Left lobe of liver (tissue), 2 donors: ENCODE measurements at places on chromosomes 1 and 21. TPM values are rescaled to one million over a fixed set of nuclear protein-coding genes. Genes with fewer than 3 reads are reported as not detected.

DNA sequence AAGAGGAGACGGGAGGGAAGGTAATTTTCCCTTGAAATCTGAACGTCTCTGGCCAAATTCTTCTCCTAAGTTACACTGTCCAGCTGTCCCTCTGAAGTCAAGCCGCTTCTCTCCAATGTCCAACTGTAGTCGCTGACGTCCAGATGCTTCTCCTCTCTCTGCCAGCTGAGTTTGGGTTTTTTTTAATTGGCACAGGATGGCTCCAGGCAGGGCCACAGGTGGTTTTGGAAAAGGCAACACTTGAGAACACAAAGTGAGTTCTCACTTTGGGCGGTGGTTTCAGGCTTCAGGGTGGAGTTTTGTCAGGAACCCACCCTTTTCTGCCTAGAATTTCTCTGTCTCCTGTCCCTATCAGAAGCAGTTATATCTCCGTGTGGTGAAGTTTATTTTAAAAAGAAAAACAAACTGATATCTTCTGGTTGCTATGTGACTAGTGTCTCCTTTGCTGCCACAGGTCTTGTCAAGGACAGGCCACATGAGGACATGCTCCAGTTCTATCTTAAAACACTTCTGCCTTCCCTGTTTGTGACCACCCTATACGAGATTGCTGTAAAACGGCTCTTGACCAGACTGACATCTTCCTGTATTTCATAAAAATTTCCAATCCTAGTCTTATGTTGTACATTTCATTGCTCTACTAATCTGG, 472.3 kb upstream of the ADGRL4 start:
- DNase-seq: no peak

DNA sequence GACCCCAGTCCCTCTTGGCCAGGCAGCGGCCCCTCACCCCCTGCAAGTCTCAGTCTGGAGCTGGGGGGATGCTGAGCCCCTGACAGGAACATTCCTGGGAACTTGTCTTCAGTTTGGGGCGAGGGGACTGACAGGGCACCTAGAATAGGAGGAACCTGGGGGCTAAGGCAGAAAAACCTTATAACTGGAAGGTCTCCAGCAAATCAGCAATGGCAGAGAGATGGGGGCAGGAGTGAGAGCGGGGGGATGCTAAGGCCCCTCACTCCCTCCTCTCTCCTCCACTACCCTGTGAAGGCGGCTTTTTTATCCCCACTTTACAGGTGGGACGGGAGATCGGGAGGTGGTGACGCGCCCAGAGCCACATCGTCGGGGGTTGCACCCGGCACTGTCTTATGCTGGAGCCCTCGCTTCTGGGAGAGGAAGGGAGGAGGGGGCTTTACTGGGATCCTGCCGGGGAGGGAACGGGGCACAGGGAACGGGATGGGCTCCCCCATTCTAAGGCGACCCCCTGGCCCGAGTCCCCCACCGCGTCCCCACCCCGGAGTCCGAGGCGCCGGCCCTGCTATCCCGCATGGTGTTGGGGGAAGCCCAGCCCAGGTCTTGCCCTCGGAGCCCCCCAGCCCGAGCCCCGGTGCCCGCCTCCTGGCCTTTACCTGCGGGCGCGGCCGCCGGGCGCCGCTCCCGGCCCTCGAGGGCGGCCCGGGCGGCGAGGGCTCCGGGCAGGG, 456 bp downstream of the COL8A2 start:
- no peak for DNase-seq

GRCh38 chr1:245915406-245915805, 591.7 kb downstream of the SMYD3 start:
- DNase-seq: no peak

Gene RGSL1
- not detected for total RNA-seq

GRCh38 chr1:171941920-171942319, 100.6 kb downstream of the DNM3 start:
- DNase-seq: no peak
